Muscle of leg (tissue), 16 donors: ENCODE measurements at places on chromosomes 12 and 14. TPM values are rescaled to one million over a fixed set of nuclear protein-coding genes. Genes with fewer than 3 reads are reported as not detected.

- DNase-seq, result peak; percentile 34
These were observed 1.0 kb downstream of the TMEM121 start for GRCh38 chr14:105527381-105527825.

GRCh38 chr12:86669010-86669409 is 412.8 kb upstream of the MGAT4C start:
- no peak for DNase-seq

- peak; percentile 63 for DNase-seq
These were observed 1.1 kb upstream of the LRP1 start for GRCh38 chr12:57127101-57127725.

GRCh38 chr14:67569011-67569650 is 30.9 kb downstream of the PIGH start:
- no peak for DNase-seq

GRCh38 chr12:53577941-53578352 is 48.2 kb downstream of the ATF7 start:
- no peak for DNase-seq

The BDKRB2 gene
- total RNA-seq, result 3.5 TPM
